MV-4-11 (cell line): ENCODE measurements at places on chromosomes 7 and 10.

GRCh38 chr10:114300036-114300645, 61.1 kb downstream of the VWA2 start:
- no peak for DNase-seq

- peak; percentile 28 for DNase-seq
These were observed 139.1 kb downstream of the MARCHF5 start for GRCh38 chr10:92430103-92430502.

GRCh38 chr7:33952824-33953223, 47.5 kb downstream of the BMPER start:
- no peak for DNase-seq

DNA sequence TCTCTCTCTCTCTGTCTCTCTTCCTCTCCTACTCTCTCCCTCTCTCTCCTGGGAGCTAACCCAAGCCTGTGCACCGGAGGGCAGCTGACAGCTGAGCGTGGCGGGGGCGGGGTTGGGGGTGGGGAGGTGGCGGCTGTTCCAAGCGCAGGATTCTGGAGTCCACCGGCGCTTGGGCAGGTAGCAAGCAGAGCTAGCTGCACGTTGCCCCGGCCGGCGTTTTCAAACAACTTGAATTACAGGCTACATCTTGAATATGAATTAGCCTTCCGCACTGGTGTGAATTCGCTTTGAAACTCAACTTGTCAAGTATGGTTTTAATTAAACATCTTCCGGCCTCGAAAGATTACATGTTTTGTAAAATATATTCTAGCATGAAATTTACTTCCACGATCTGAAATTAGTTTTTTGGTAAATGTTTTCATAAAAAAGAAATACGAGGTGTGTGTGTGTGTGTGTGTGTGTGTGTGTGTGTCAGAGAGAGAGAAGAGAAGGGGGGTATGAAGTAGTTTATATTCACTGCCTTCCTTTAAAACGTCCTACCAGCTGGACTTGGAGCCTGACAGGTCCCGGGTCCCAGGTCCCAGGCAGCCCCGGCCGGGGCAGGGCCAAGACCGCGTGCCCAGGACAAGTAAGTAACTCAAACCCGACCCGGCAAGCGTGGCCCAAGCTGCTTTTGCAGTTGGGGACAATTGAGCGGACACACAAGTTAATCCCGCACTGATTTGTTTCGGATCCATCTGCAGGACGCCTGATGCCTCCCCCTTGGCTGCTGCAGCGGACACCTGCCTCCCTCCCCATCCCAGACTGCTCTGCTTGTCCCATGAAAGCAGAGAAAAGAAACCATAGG, 9.0 kb upstream of the DLX6 start:
- DNase-seq: no peak

DNA sequence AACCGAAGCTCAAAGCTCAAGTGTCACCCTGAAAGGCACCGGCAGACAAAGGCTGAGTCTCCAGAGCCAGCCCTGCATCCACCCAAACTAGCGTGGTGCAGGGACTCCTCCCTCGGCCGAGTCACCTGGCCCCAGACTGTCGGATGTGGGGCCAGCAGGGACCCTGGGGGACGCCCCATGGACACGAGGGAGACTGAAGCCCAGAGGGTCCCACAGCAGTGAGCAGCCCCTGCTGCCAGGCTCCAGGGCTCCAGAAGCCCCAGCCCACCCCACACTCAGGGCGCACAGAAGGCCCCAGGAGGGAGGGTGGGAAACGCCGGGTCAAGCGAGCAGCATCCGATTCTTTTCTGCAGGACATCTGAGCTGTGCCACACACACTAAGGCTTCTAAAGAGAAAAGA, 20.2 kb downstream of the GPR146 start:
- DNase-seq: no peak

GRCh38 chr7:12770227-12770975, 83.0 kb downstream of the ARL4A start:
- DNase-seq: no peak

DNA sequence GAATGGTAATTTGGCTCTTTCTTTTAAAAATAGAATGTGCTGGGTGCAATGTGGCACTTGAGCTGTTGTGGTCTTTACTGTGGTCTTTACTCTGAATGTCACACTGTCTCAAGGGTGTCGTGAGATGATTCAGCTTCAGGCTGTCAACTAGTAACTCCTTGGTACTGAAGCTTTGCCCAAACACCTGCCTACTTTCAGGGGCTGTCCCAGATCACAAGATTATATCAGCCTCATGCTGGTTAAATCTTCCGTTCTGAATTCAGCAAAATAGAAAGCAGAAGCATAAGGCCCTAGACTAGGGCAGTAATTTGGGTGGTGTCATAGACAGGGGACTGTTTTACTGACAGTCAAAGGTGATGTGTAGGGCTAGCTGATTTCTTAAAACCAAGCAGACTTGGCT, 110.9 kb downstream of the BAMBI start:
- no peak for DNase-seq

GRCh38 chr7:140390466-140391190, 7.7 kb downstream of the SLC37A3 start:
- peak; percentile 86 for DNase-seq

GRCh38 chr7:134446923-134447322, 12.0 kb downstream of the AKR1B1 start:
- DNase-seq: no peak

DNA sequence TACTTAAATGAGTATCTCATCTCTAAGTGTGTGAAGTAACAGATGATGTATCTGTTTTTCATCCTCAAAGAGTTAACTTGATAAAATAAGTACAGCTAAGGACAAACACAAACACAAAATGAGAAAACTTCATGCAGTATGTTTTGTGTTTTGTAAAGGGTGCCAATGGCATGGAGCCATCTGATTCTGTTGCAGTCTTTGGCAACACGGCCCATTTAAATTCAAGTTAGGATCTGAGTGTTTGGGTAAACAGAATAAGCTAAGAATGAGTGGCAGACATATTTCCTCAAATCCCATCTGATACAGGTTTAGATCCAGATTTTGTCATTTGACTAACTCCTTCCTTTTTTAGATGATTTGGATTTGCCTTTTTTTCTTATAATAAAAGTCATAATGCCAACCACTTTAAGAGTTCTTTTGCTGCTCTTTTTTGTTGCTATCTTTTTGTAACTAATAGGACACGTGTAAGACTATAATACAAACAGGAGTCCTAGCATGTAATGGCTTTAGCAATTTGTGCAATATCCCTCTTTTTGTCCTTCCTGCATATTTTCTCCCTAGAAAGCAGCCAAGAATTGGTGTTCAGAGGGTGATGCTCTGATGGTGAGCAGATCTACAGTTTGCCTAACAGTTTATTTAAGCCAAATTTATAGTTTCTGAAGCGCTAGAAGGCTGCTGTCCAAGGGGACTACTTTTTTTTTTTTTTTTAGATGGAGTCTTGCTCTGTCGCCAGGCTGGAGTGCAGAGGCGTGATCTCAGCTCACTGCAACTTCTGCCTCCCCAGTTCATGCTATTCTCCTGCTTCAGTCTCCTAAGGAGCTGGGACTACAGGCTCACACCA, 18.9 kb upstream of the ACTA2 start:
- DNase-seq: no peak

GRCh38 chr10:110011681-110012080, 3.9 kb downstream of the ADD3 start:
- no peak for DNase-seq

DNA sequence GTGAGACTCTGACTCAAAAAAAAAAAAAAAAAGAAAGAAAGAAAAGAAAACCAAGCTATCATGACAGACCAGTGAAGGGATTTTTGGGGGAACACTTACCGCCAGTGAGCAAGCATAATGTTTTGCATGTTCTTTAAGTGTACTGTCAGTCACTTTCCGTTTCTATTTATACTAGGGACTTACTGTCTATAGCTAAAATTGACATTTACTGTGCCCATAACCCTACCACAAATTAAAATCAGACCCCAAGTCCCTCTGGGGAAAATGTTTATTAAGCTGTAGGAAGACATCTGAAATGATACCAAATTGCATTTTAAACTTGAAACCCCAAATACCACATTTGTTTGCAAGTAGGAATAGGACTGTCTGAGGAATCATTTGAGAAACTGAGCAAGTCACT, 252.8 kb downstream of the TRIL start:
- DNase-seq: no peak

DNA sequence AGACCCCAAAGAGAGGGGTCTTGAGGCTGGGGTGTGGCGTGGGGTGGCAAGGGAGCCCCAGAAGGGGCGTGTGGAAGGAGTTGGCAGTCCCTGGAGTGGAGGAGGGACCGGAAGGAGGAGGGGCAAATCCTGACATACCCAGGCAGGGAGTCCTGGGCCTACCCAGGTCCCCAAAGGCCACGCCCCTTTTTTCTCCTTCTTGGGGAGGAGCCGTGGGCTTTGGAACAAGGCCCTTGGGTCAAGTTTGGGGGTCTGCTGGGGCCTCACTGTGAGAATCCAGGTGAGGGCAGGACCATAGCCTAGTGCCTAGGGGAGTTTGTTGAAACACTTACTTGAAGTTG, 1.2 kb upstream of the SMARCD3 start:
- no peak for DNase-seq

DNA sequence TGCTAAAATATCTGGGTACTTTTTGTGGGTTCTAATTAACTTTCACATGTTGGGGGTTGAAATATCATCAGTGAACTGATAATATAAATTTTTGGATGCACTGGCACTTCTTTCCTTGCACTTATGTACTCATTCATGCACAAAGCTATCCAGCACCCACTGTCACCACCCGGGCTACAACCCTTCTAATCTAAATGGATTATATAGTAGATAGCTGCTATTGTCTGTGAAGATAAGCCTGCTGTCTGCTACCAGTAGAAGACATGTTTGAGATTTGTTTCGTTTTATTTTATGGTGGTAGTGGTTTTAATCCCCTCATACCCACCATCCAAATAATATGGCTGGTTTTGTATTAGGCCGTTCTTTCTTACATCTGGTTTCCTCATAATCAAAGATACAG, 353.5 kb upstream of the LRGUK start:
- no peak for DNase-seq

DNA sequence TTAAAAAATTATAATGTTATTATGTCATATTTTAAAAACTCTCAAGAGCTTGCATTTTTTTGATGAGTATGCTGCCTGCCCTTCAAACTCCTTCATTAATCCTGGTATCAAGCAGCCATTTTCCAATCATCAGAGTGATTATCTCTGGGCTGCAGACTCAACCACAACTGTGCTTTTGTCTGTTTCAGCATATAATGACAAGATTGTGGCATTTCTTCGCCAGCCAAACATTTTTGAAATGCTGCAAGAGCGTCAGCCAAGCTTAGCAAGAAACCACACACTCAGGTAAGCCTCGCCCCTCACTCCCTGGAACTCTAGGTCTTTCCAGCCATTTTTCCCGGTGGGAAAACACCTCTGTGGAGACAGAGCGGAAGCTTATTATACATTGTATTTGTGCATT, 90.0 kb upstream of the STK17A start:
- DNase-seq: no peak

DNA sequence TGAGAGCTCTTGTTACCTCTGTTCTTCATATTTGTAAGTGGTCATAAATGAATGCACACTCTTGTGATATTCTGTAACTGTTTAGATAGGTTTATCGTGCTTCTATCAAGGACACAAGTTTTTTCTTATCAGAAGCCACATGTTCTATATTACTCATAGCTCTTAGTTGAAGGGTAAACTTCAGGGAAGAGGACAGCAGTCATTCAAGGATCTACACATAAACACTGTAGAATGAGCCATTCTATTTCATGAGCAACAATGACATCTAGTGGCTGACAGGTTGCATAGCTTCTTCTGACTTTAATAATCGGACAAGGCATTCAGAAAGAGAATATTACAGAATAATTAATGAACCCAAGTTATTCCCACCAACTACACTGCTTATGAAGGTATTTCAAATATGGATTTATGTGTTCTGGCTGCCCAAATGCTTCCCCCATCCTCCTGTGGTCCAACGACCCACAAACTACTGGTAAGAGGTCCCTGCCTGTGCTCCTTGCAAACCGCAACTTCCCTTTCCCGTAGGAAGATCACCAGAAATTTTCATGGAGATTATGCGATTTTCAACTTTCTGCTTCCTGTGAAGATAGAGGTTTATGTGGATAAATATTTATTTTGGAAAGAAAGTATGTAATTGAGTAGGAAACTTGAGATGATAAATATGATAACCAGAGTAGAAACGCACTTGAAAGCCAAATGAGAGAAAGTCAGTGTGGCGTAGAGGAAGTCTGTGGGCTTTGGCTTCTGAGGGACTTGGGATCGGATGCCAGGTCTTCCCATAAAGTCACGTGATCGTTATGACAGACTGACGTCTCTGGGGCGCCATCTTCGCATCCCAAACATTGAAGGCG, 16.8 kb upstream of the ABCB5 start:
- DNase-seq: peak; percentile 47

- no peak for DNase-seq
These were observed 394.3 kb upstream of the PODXL start for GRCh38 chr7:131950758-131951157.

DNA sequence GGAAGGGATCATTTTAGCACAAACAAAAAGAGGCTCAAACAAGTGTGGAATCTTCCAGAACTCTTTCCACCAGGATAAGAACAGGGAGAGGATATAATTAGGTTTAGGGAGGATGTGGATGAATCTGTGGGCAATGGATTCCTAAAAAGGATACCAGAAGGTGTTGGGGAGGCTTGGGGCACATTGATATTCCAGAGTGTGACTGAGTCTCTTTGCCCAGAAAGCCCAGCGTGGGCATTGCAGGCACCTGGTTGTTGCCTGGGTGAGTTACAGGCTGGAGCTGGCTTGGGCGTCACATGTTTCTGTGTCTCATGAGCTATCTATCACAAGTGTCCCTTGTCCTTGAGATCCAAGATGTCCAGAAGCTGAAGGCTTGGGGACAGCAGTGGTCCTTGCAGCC, 3.3 kb downstream of the COL26A1 start:
- DNase-seq: no peak

GRCh38 chr10:19931894-19932590, 115.8 kb downstream of the PLXDC2 start:
- DNase-seq: no peak

- DNase-seq: peak; percentile 85
These were observed at the start of gene POR for GRCh38 chr7:75914655-75915415. Gene POR (plus strand): TSS chr7:75915155. CDS start chr7:75954002, 38,847 bp downstream.

DNA sequence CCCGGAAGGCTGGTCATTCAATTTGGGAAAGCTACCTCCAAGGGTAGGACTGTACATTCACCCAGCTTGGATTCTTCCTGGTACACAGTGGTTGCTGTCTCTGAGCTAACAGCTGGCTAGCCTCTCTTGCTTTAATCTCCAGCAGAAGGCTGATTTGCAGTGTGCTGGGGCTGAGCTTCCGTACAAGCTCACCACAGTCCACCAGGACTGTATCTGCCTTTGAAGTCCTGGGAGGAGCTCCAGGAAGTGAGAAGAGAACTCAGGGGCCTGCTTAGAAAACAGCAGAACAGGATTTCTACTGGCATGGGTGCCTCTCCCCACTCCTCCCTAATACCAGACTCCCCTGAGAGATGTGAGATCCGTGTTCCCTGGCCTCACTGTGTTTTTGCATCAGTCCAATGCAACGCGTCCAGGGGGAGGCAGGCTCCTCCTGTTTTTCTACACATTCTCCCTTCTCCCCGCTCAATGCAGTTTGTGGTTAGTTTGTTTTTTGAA, 6.6 kb downstream of the AFAP1L2 start:
- no peak for DNase-seq

GRCh38 chr10:123640016-123640535, 26.1 kb upstream of the GPR26 start:
- DNase-seq: no peak
